ENCODE measurements at places on chromosomes 5 and 9.

DNA sequence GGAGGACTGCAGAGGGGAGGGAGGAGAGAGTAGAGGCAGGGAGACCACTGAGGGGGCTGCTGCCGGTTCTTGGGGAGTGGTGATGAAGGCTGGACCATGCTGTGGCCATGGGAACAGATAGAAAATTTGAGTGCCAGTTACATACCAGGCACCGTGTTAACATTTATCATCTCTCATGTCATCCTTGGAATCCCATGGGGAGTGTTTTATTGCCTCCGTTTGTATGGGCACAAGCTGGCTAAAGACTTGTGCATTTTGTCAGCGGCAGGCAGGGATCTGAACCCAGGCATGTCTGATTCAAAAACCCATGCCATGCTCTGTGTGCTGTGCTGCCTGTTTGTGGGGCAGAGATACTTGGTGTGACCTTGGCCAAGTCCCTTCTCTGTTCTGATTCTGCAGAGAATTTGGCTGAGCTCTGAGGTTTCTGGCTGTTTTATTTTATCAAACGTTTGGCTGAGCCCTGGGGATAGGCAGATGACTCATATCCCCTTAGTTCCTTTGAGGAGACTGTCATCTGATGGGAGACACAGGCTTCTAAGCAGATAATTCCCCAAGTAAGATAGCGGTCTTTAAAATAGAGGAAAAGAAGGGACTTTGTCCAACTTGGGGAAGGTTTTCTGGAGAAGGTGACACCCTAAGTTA is 22.2 kb downstream of the COL27A1 start:
- DNase-seq = peak; percentile 62

GRCh38 chr5:160306696-160307095 is 5.7 kb downstream of the CCNJL start:
- DNase-seq = no peak

DNA sequence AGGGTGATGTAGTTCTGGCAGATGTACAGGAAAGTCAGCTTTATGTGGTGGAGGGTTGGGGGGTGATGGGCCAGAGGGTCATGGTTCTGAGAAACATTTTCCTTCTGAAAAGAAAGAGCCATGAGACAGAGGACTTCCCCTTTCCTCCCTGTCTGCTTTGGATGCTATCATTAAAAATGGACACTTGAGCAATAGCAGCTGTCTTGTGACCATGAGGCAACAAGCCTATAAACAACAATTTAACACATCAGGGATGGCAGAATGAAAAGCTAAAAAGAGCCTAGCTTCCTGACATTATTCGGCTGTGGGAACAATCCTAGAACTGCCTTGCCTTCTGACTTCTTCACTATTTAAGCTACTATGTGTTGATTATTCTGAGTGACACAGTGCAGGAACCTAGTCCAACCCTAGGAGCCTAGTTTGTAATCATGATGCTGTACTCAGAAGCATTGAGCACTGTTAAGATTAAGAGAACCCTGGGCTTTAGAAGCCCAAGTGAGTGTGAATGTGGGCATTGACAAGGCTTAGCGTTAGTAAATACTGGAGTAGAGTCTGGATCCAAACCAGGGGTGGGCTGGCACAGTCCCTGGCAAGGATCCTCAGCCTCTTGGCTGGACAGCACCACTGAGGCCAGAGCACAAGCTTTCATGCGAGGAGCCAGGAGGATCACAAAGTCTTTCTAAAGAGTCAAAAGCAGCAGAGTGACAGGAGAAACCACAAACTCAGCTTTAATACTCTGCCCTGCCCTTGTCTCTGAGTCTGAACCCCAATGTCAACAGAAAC is 178.5 kb upstream of the EGFLAM start:
- no peak for DNase-seq

GRCh38 chr9:4537581-4537980 is 47.3 kb downstream of the SLC1A1 start:
- no peak for DNase-seq

- DNase-seq = no peak
These were observed 46.0 kb downstream of the CNOT6 start for GRCh38 chr5:180540050-180540694.

GRCh38 chr9:88746029-88746742 is 211.2 kb downstream of the NXNL2 start:
- peak; percentile 94 for DNase-seq

DNA sequence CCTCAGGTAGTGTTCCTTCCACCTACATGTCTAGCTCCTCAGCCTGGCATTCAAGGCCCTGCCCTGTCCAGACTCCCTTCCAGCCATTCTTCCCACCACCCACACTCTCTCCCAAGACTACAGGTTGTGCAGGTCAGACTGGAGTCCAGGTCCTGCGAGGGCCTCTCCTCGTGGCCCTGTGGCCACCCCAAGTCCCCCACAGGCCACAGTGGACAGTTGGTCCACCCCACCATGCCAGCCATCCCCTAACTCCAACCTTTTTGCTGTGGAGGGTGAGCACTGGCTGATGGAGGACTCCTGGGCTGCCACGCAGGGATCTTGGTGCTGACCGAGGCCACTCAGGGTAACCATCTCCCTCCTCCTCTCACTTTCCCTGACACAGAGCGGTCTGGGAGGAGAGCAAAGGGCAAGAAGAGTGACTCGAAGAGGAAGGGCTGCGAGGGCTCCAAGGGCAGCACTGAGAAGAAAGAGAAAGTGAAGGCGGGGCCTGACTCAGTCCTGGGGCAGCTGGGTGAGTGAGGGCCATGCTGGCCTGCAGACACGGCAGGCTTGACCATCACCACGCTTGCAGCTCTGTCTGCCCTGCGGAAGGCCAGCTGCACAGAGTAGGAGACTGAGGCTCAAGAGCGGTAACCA is 51.0 kb downstream of the JADE2 start:
- DNase-seq = no peak

DNA sequence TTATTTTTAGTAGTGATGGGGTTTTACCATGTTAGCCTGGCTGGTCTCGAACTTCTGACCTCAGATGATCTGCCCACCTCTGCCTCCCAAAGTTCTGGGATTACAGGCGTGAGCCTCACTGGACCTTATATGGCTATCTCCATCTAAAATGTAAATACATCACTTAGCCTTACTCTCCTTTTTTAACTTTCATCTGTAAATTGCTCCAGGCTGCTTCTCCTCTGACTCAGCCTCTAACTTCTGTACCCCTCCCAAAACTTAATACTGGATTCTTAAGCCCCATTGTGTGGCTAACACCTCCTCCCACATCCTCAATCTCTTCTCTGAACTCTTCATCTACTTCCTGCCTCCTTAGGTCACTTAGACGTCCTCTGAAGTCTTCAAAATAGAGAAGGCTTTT is 4.0 kb downstream of the SNX30 start:
- DNase-seq = peak; percentile 81

DNA sequence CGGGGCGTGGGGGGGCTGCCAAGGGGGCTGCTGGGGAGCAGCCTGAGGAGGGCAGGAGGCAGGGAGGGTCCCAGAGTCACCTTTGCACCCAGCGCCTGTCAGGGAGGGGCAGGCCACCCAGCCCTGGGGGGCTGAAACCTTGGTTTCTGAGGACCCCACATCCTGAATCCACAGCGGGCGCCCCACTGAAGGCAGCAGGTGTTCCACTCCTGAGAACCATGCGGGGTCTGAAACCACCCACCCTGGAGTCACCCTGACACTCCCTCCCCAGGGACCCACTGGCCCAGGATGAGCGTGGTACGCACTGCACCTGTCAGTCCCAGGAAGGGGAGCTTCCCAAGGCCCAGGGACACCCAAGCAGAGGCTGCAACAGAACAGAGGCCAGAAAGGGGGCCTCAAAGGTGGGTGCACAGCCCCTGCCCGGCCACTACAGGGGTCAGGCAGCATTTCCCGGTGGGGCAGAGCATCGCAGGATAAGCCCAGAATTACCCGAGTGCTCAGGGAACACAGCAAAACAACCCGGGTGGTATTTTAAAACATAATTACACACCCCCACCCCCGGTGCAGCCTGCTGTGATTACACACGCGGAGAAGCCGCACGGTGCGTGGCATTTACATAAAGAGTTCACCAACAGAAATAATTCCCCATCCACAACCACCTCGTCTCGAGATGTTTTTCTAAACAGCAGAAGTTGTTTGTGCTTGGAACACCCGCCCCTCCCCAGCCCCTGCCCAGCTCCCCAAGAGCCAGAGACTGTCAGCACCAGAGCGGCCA is 57.3 kb upstream of the UBAC1 start:
- DNase-seq = no peak

- DNase-seq = no peak
These were observed 397.5 kb downstream of the TMEM167A start for GRCh38 chr5:82679660-82680059.

GRCh38 chr5:87944553-87945285 is 323.9 kb downstream of the TMEM161B start:
- no peak for DNase-seq

GRCh38 chr5:123294544-123294943 is 128.7 kb downstream of the CEP120 start:
- no peak for DNase-seq

DNA sequence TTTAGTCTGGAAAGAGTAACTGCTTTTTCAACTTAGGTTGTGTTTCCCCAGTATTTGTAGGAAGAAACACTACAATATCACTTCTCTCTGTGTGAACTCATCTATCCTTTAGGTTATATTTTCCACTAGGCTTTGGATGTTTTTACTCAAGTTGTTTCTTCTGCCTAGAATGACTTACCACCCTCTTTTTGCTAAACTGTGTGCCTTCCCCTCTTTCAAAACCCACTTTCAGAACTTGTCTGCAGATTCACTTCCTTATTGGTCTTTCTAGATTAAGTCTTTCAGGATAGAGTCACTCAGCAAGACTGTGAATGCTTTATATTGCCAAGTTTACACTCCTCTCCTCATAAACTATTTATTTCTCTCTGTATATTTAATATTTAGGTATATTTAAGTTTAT is 14.2 kb upstream of the CAST start:
- no peak for DNase-seq

DNA sequence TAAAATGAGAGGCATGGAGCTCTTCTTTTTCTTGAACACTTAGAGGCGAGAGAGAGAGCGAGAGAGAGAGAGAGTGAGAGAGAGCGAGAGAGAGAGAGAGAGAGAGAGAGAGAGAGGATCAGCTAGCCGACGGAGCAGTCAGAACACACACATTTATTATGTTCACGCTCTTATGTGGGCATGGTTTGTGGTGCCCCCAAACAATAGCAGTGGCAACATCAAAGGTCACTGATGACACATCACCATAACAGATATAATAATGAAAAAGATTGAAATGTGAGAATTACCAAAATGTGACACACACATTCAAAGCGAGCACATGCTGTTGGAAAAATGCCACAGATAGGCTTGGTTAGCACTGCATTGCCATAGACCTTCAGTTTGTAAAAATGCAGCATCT is 116.1 kb downstream of the KDM4C start:
- DNase-seq = peak; percentile 36

DNA sequence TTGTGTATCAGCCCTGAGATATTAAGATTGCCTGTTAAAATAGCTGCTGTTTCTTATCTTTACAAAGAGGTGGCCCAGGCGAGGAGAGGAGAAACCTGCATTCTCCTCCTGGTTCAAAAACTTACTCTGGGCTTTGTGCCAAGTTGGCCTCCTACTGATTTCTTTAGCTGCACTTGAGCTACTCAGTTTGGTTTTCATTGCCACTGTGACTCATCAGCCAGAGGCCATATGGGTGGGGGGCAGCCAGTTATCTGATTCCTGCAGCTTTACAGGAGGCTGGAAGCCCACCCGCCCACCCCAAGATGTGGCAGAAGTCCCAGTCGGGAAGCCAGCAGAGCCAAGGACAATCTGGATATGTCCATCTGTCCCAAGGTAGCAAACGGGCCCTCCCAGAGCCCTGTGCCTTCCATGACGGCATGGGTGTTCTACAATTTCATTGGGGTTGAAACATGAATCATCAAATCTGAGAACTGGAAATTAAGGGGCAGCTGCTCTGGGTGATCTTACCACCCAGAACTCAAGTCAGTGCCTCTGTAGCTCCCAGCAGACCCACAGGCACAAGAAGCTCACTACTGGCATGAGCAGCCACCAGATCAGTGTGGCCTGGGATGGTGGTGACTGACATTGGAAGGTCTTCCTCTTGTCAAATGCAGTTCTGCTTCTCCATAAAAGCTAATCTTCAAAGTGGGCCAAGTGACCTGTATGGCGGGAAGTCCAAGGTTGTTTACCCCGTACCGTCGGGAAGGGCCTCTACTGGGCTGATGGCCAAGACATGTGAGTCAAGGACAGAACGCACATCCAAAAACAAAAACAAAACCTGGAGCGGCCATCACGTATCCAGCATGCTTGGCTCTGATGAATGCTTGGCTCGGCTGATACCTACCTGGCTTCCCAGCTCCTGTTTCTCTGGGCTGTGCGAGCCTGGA is 15.6 kb downstream of the FCN2 start:
- DNase-seq = peak; percentile 83

- DNase-seq = no peak
These were observed 57.9 kb downstream of the ABHD17B start for GRCh38 chr9:71853084-71853483.

GRCh38 chr5:116455061-116455460 is 119.6 kb downstream of the SEMA6A start:
- DNase-seq = peak; percentile 72

GRCh38 chr5:78611126-78611605 is 37.4 kb downstream of the LHFPL2 start:
- no peak for DNase-seq

- peak; percentile 58 for DNase-seq
These were observed 40.7 kb upstream of the S1PR3 start for GRCh38 chr9:88950341-88951154.

- DNase-seq = peak; percentile 58
These were observed 338.0 kb downstream of the SEMA5A start for GRCh38 chr5:9207817-9208418.

DNA sequence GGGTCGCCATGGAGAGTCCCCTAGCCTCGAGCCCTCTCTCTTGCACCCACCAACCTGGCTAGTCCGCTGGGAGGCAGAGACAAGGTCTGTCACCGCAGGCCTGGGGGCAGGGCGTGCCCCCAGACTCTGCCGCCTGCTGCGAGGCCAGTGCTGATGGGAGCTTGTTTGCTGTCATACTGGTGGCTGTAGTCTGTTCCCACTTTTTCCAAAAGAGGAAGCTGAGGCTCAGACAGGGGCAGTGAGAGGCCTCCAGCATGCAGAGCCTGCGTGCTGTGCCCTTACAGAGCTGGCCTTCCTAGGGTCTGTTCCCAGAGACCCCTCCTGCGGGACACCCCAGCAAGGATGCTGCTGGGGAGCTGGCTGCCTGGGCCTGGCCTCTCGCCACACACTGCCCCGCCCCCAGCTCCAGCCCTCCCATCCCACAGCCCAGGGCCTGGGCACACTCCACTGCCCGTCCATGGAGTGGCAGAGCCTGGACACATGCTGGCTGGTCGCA is 21.0 kb upstream of the SUSD3 start:
- DNase-seq = no peak

All from fibroblast of upper back skin (primary cell).